RWPE2 (cell line): ENCODE measurements at places on chromosomes 13 and 19.
A peak's percentile ranks its signal among the peaks of the same experiment; 100 is the strongest.

GRCh38 chr13:22770891-22771290 is 409.9 kb upstream of the SGCG start:
- DNase-seq = no peak

- no peak for DNase-seq
These were observed at the start of gene MAB21L1 for GRCh38 chr13:35475960-35476943. Gene MAB21L1, minus strand, starts transcription at chr13:35476689. Its CDS starts 551 bp downstream, at chr13:35476138.

- no peak for DNase-seq
These were observed 130.2 kb downstream of the IRS2 start for GRCh38 chr13:109656206-109656605.

DNA sequence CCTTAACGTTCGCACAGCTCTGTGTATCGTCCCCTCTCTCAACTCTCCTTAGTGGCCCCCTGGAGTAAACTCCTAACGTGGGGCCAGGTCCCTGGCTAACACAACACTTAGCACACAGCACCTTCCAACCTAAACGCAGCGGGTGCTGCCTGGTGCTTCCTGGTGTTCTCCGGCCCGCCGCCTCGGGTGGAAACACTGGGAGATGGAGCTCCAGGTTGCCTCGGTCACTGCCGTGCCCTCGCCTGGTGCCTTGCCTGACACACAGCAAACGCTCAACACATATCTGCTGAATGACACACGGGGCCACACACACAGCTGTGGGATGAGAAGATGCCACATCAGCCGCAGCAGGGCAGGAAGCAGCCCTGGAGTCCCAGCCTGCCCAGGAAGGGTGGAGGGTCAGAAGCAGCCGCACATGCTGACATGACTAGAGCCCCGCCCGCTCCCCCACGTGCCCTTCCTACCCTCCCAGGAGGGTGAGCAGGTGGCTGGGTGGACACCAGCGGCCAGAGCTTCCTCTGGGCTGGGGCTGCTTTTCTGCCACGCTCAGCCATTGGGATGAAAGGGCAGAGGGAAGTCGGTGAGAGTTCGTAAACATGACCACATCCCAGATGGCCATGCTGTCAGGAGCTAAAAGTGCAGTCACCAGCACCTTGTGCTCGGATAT is 6.6 kb downstream of the PEPD start:
- no peak for DNase-seq

- DNase-seq = no peak
These were observed 37.8 kb upstream of the ONECUT3 start for GRCh38 chr19:1715540-1715939.

DNA sequence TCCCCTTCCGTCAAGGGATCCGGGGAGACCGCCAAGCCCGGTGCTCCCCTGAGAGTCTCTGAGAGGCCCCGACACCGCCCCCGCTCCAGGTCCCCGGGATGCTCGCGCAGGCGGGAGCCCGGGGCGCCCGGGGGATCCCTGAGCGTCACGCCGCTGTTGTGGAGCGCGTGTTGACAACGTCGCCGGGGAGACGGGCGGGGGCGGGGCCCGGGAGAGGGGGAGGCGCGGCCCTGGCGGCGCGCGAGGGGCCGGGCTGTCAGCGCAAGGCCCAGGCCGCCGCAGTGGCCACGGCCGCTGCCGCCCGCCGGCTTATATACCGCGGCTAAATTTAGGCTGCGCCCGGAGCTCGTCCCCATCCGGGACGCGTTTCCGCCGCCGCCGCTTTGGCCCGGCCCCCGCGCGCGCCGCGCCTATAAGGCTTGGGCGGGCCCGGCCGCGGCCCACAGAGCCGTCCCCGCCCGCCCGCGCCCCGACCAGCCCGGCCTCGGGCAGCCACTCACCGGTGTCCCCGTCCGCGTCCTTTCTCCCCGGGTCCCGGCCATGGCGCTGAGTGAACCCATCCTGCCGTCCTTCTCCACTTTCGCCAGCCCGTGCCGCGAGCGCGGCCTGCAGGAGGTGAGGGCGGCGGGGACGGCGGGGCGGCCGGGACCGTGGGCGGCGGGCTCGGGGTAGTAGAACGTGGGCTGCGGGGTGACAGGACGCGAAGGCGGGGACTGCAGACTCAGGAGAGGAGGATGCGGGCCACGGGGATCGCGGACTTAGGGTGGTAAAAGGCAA is at the start of gene KLF2:
Gene KLF2 (plus strand): TSS at position 443 of the 777 bp plus-strand sequence. CDS start 98 bp downstream, at position 541.
- DNase-seq = no peak

DNA sequence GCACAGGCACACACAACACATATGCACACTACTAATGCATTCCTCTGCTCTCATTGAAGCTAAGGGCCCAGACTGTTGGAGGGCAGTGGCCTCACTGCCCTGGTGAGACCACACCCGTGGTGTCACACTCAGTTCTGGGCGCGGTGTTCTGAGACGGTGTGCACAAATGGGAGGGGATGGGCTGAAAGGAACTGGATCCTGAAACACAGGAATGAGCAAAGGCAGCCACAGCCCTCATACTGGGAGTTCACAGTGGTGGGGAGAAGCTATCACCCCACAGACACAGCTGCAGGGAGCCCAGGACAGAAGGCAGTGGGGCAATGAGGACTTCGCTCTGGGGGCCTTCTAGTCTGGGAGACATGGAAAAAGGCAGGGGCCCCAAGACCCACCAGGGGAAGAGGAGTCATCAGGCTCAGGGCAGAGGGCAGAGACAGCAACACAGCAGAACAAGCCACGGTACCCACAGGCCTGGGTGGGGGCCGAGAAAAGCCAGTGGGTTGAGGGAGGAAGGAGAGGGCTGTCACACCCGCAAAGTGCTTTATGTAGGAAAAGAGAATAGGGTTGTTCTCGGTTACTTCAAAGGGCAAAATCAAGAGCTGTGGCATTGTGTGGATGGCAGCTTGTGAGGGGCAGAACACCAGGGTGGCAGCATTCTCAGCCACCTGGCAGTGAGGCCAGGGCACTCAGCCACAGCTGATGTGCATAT is 75.4 kb upstream of the GPR183 start:
- DNase-seq = no peak

GRCh38 chr13:68727798-68728197 is 1379.8 kb upstream of the ATXN8OS start:
- DNase-seq = no peak

DNA sequence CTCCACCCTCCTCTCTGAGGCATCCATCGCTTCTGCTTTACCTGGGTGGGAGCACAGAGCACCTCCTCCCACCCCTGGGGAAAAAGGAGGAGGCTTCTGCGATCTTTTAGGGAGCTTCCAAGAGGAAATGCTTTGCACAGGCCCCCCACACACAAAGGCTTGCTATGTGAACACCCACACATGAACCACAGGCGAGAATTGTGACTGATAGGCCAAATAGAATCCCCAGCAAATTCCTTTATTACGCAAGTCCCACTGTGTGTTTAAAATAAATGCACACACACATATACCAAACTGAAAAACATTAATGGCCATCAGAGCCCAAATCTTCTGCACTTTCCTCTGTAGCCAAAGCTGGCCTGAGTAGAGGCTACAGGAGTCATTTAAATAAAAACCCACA is 50.6 kb downstream of the HSPH1 start:
- DNase-seq = no peak

GRCh38 chr13:62837895-62838294 is 1422.2 kb upstream of the PCDH20 start:
- DNase-seq = no peak

DNA sequence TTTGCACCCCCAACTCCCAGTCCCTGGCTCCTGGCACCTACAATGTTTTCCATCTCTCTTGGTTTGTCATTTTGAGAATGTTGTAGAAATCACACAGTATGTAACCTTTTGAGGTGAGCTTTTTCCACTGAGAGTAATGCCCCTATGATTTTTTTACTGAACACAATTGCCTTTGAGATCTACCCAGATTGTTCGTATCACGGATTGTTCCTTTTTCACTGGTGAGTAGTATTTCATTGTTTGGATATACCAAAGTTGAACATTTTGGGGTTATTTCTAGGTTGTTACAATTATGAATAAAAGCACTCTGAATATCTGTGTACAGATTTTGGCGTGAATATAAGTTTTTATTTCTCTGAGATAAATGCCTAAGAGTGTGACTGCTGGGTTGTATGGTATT is 17.7 kb upstream of the ANKRD10 start:
- DNase-seq = no peak

GRCh38 chr13:92825938-92826596 is 400.5 kb upstream of the GPC6 start:
- no peak for DNase-seq

DNA sequence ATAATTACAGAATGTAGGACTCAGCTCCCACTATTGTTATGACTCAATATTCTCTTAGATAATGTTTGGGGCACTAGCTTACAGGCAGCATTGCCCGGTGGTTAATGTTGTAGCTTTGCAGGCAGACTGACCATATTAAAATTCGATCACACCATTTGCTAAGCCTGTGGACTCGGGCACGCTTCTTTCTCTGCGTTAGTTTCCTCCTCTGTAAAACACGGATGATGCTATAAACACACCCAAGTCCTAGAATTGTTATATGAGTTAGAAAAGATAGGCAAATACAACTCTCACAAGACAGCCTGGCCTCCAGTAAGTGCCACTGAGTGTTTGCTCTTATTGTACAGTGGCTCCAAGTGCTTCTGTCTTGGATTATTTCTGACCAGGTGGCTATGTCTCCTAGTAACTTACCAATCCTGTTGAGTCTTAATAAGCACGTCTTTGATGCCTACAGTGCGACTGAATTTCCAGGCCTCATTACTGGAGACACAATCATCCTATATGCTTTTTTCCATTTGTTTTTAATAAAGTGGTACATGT is 50.0 kb upstream of the ALOX5AP start:
- DNase-seq = no peak

GRCh38 chr13:25455146-25455545 is 83.4 kb downstream of the ATP8A2 start:
- peak; percentile 64 for DNase-seq

GRCh38 chr13:95300625-95301182 is 547 bp downstream of the ABCC4 start:
- DNase-seq = peak; percentile 73

- DNase-seq = no peak
These were observed 337.3 kb upstream of the DACH1 start for GRCh38 chr13:72204291-72204690.

DNA sequence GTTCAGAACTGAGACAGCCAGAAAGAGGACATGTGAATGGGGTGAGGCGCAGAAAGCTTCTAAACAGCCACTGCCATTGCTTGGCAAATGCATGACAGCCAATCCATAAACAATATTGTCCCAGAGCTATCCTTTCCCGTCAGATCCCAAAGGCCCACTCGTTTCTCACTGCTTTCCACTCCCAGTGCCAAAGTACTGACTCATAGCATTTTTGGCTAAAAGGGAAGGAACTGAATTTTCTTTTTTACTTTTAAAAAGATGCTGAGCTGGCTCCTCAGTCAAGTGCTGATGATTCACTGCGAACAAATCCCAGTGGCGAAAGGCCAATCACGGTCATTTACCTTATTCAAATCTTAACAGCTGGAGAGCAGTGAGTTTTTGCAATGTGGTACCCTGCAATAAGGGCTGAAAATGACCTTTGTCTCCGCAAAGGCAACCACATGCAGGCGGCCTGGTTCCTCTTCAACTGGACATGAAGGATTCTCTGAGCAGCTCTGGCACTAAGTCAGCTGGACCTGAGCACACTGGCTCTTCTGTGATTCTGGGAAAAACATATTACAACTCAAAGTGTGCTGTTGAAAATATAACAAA is 151.7 kb downstream of the DCLK1 start:
- no peak for DNase-seq

GRCh38 chr19:11130824-11131455 is 24.6 kb downstream of the SPC24 start:
- no peak for DNase-seq
